ENCODE measurements at places on chromosomes 12 and 14.

GRCh38 chr14:91154851-91155625 is 41.2 kb downstream of the DGLUCY start:
- no peak for DNase-seq

DNA sequence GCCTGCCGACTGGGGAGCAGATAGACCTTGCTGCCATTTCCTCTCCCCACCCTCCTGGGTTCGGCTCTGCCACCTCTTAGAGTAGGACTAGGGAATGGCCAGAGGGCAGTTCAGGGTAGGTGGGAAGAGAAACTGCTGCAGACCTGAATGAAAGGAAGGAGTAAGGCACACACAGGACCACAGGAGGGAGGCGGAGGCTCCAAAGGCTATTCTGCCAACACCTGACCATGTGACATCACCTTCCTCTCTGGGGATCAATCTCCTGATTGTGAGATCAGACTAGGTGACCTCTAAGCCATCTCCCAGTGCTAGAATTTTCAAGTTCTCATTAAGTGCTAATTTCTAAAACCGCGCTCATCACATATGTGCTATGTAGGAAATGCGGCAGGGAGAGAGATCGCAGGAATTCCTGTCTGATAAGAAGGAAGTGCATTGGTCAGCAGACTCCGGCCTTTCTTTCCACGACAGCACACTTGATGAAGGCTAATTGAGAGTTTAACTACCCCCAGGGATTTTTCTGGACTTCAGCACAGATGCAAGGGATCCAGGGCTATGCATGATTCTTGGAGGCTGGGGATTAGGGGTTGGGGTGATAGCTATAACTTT is 11.5 kb upstream of the TSPAN11 start:
- no peak for DNase-seq

DNA sequence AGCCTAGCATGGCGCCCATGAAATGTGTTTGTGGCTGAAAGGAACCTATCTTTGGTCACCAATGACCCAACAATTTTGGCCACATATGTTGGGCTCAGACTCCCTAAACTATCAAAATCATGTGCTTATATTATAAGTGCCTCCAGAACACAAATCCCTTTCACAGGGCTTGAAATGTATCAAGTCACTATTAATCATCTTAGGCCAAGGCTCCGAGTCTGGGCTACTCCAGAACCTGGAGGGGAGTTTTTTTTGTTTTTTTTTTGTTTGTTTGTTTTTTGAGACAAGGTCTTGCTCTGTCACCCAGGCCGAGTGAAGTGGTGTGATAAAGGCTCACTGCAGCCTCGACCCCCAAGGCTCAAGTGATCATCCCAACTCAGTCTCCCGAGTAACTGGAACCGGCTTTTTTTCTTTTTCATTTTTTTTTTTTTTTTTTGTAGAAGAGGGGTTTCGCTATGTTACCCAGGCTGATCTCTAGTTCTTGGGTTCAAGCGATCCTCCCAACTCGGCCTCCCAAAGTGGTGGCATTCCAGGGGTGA is 989 bp upstream of the DRAM1 start:
- no peak for DNase-seq

DNA sequence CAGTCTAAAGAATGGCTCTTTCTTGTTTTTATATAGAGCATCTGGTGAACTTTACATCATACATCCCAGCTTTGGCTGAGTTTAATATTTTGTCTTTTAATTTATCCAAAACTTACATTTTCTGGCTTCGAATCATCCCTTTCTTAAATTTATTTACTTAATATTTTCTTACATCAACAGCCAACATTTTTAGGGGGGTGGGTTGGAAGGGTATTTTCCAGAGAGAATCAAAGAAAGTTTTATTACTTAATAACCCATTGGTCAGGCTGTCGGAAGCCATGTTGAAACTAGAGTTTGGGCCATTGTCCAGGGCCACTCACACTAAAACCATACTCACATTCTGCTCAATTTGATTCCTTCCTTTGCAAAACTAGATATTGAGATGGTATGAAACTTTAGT is 220.2 kb downstream of the AEBP2 start:
- DNase-seq, result no peak

- no peak for DNase-seq
These were observed 36.7 kb upstream of the CD9 start for GRCh38 chr12:6163416-6164060.
